ENCODE measurements at places on chromosomes 3 and 15.

DNA sequence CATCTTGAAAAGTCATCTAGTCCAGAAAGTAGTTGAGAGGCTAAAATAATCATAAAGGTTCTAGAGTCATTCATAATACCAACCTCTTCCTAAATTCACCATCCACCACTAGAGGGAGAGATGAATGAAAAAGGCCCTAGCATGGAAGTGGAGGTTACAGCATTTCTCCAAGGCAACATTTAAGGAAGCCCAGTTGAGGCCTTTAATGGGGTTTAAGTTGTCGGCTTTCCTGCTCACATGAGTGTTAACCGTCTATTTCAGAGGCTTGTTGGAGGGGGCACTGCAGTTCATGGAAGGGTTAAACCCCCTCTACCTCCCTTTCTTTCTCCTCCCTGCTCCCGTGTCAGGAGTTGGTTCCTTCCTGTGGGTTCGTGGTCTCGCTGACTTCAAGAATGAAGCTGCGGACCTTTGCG is 3.8 kb upstream of the SLCO3A1 start:
- DNase-seq: peak; percentile 51

- DNase-seq: no peak
These were observed 54.7 kb downstream of the CRYGS start for GRCh38 chr3:186489507-186489906.

- DNase-seq: no peak
These were observed 588 bp downstream of the SLC6A1 start for GRCh38 chr3:10992943-10993728.

GRCh38 chr3:113912552-113913236 is 35.1 kb upstream of the ZDHHC23 start:
- DNase-seq: peak; percentile 72

DNA sequence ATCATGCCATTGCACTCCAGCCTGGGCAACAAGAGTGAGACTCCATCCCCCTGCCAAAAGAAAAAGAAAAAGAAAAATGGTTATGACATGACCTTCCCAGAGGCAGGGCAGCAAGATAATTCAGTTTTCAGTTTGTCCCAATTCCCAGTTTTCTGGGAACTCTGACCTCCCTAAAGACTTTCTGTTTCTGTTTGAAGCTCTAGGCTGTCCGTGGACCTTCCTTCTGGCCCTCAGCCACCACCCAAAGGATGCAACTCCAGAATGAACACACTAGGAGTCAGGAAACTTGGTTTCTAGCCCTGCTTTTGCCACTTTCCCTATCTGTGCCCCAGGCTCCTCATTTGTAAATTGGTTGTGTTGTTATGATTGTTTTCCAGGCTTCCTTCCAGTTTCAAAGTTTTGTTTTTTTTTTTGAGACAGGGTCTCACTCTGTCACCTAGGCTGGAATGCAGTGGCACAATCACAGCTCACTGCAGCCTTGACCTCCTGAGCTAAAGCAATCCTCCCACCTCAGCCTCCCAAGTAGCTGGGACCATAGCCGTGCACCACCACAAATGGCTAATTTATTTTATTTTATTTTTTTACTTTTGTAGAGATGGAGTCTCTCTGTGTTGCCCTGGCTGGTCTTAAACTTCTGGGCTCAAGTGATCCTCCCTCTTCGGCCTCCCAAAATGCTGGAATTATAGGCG is 68.6 kb downstream of the CDC25A start:
- no peak for DNase-seq

DNA sequence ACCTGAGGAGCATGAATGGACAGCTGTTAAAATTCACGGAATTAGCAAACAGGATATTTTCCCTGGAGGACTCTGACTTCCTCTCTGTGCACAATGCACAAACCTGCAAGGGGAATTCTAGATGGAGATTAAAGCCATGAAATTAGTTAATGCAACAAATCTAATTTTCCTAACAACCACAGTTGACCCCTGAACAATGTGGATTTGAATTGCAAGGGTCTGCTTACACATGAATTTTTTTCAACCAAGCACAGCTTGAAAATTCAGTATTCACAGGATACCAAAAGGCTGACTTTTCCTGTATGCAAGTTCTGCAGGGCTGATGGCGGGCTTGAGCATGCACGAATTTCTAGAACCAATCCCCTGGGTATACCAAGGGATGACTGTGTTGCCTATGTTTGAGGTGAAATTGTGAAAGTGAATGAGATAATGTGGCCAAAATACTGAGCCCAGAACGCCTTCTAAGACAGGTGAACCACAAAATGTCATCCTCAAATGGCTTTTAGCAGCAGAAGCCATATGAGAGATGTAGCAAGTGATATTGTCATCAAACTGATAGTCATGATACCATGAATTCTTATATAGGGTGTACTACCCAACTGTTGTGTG is 52.5 kb downstream of the COL8A1 start:
- DNase-seq: no peak

DNA sequence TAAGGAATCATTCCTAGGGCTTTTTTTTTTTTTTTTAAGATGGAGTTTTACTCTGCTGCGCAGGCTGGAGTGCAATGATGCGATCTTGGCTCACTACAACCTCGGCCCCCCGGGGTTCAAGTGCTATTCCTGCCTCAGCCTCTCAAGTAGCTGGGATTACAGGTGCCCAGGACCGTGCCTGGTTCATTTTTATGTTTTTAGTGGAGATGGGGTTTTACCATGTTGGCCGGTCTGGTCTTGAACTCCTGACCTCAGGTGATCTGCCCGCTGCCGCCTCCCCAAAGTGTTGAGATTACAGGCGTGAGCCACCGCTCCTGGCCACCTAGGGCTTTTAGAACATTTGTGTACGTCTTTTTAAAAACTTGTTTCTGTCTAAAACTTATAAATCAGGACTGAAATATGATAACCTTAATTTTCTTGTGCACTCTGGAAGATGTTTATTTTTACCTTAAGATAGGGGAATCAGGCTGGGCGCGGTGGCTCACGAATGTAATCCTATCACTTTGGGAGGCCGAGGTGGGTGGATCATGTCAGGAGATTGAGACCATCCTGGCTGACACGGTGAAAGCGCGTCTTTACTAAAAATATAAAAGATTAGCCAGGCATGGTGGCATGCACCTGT is 21.8 kb downstream of the PIAS1 start:
- DNase-seq: no peak

DNA sequence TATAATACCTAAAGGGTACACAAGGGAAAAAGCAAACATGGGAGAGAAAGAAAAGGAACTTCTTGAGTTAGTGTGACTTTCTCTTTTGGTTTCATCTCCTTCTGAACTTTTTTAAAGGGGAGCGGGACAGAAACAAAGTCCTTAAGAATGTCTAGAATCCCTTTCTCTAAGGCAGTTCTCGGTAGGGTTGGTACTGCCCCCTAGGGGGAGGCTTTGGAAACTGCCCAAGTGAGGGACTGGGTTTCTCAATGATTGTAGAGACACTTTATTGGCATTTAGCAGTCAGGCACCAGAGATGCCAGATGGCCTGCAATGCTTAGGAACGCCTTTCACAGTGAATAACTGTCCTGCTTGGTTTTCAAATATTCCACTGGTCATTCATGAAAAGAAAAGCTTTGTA is 172.7 kb downstream of the WDR72 start:
- DNase-seq: no peak

- no peak for DNase-seq
These were observed 666.0 kb downstream of the MECOM start for GRCh38 chr3:168997488-168997887.

GRCh38 chr3:124582621-124583395 is 147.4 kb upstream of the UMPS start:
- no peak for DNase-seq

DNA sequence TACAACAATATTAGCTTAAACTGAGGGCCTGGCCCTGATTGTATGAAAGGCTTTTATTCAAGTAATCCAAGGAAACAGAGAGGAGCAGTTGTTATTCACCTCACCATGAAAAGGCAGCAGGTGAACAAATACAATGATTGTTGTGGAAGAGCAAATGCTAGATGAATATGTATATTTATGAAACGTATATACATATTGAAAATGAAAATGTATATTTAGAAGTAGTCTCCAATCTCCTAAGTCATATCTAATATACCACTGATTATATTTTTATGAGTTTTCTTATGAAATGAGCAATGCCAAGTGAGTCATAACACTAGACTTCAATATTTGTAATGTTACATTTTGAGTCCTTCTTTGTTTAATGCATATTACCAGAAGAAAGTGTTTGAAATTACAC is 116.2 kb upstream of the KCNMB2 start:
- DNase-seq: no peak

DNA sequence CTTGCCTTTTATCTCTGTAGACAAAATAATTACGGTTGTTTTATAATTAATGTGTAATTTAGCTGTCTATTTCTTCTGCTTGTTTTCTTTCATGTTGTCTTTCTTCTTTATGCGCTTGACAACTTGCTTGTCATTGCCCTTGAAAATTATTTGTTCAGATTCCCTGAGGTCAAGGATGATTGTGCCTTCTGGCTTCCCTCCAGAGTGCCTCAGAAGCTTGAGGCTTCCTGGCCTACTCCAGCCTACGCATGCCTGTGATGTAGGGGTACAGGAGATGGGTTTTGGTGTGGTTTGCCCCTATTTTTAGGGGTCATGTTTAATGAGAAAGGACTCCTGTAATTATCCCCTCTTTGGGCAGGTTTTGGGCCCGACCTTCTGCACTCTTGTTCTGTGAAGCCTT is 231.5 kb downstream of the SV2B start:
- DNase-seq: no peak

GRCh38 chr15:58518626-58519025 is 86.8 kb downstream of the LIPC start:
- no peak for DNase-seq

DNA sequence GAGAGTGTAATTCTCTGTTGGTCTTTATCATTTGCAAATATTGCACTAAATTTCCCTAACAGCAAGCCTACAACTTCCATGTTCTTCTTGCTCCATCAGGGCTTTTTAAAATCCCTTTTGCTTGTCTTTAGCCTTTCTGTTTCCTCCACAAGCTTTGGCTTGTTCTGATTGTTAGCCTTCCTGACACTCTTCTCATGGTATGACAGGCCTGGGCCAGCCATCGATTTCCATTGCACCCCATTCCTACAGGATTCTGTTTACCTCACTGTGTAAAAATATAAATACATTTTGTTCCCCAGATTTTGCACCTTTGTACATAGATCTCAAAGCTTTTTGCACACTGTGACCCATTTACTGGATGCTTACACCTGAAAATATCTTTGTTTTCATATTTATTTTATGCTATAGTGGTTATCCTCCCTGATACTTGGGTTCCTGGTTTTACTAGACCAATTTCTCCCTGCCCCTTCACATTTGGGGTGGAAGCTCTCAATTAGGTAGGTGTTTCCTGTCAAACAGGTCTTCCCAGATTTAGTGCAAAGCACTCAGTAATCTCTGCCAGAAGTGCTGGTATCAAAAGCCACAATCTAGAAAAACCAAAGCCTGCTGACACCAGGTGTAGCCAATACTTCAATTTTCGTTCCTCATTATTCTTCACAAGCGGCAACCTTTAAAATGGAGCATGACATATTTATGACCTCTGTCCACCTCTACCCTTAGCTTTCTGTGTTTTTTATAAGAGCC is 57.9 kb upstream of the PPP2R3A start:
- DNase-seq: no peak

GRCh38 chr3:62172199-62172598 is 201.2 kb downstream of the FEZF2 start:
- DNase-seq: no peak

GRCh38 chr3:71987828-71988227 is 202.9 kb upstream of the PROK2 start:
- DNase-seq: no peak

GRCh38 chr15:41429003-41429890 is 12.4 kb downstream of the RTF1 start:
- DNase-seq: no peak

DNA sequence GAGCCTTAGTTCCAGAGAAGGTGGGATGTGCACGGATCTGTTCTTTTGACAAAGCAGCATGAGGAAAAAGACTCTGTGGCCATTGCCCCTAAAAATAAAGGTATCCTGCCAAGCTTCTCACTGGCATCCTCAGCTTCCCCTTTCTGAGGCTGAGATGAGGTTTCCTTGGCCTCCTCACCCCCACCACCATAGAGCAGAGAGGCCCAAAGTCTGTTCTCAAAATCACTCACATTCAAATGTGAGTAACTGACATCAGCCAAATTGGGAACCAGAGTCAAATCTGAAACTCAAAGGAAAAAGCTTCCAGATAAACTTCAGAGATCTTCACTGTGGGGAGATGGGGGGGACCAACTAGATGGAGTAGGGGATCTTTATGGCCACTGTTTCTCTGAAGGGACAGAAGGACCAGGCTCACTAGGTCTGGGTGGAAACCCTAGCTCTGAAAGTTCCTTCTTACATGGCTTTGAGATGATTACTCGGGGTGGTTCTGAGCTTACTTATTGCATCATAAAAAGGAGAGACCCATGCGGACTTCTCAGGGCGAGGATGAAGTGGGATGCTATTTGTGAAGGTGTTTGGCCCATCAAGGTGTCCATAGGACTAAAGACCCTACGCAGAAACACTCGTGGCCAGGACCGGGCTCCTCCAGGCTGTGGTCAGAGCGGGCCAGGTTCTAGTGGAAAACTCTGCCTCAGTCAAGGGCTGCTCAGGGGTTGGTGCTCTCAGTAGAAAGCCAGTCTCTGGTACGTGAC is 61.5 kb upstream of the MEF2A start:
- DNase-seq: no peak

- no peak for DNase-seq
These were observed 98.7 kb downstream of the KCNMB2 start for GRCh38 chr3:178634975-178635374.

- peak; percentile 62 for DNase-seq
These were observed 72.7 kb downstream of the DZIP3 start for GRCh38 chr3:108662142-108662738.

DNA sequence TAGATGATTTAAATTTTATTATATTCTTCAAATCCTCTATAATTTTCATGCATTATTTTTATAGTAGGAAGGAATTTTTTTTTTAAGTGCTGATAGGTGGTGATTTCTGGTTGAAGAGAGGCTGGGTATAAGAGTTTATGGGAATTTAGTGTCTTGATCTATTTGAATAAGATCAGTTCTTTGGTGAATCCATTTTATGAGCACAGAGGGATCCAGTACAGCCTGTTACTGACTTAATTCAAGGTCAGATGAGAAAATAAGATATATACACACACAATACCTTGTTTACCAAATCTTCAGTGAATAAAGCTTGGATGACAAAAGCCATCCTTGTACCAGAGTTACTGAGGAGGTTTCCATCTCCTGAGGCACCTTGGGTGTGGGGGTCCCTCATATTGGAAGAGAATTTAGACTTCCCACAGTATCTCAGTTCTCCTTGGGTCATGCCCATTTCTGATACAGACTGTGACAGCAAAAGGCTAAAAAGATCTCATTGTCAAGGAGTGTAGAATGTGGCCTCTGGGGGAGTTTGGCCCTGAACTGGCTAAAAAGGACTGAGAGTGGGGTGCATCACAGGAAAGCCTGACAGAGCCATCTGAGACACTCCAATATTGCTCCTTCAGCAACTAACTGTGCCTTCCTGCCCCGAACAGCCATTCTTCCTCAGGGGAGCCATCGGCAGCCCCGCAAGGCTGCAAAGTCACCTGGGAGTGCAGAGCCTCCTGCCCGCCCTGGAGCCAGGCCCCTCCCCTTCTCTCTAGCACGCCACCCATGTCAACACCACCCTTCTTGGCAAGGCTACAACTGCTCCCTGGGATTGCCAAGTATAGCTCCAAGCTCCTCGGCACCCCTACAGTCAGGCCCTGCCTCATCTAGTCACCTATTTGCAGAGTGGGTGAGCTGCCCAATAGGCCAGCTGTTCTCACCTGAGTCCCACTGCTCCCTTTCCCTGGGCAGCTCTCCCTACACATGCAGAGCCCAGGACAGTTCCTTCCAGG is 43.1 kb upstream of the HACD2 start:
- no peak for DNase-seq

GRCh38 chr3:70360979-70361760 is 48.7 kb upstream of the MDFIC2 start:
- peak; percentile 13 for DNase-seq

GRCh38 chr15:27813139-27813538 is 286.0 kb downstream of the OCA2 start:
- no peak for DNase-seq
